ENCODE measurements at places on chromosomes 6 and 20. TPM values are rescaled to one million over a fixed set of nuclear protein-coding genes. Genes with fewer than 3 reads are reported as not detected.

CD24 gene
- total RNA-seq = 392 TPM

FAM217A gene
- not detected for total RNA-seq

POPDC3 gene
- total RNA-seq = 9.9 TPM

CGA gene
- total RNA-seq = not detected

MRPS18B gene
- 40.2 TPM for total RNA-seq

MOXD1 gene
- 2.9 TPM for total RNA-seq

SLC13A3 gene
- total RNA-seq = 7.7 TPM

ADGRF5 gene
- total RNA-seq = not detected

KHDC1 gene
- 7.1 TPM for total RNA-seq

RFX6 gene
- 0.66 TPM for total RNA-seq

DTNBP1 gene
- total RNA-seq = 14.1 TPM

DNMT3B gene
- 368 TPM for total RNA-seq

DEF6 gene
- 6.5 TPM for total RNA-seq

PRRT1 gene
- 3.0 TPM for total RNA-seq

CST8 gene
- total RNA-seq = not detected

CAP2 gene
- total RNA-seq = 29.8 TPM

RAMACL gene
- total RNA-seq = 2.5 TPM

FLRT3 gene
- total RNA-seq = 81.7 TPM

DOP1A gene
- 31.5 TPM for total RNA-seq

ASIP gene
- not detected for total RNA-seq

CDSN gene
- not detected for total RNA-seq

EGFL8 gene
- 27.9 TPM for total RNA-seq

CTAGE9 gene
- not detected for total RNA-seq

FBXO5 gene
- total RNA-seq = 71.6 TPM

OLIG3 gene
- total RNA-seq = not detected

MDC1 gene
- 79.0 TPM for total RNA-seq

ATRN gene
- total RNA-seq = 27.4 TPM

PHACTR3 gene
- total RNA-seq = not detected

SLC17A9 gene
- total RNA-seq = 10.2 TPM

SEMG1 gene
- total RNA-seq = not detected

SYCP2L gene
- 6.0 TPM for total RNA-seq

INSM1 gene
- 0.21 TPM for total RNA-seq

RSPO3 gene
- total RNA-seq = 0.31 TPM

ADGRB3 gene
- 0.32 TPM for total RNA-seq

GTSF1L gene
- total RNA-seq = not detected

ASCC3 gene
- 38.7 TPM for total RNA-seq

SCRT2 gene
- total RNA-seq = not detected

RIPK1 gene
- 18.7 TPM for total RNA-seq

FKBP1C gene
- 0.56 TPM for total RNA-seq

MLN gene
- not detected for total RNA-seq

BACH2 gene
- total RNA-seq = 22.3 TPM

HLA-DMA gene
- 15.3 TPM for total RNA-seq

TRIM15 gene
- total RNA-seq = not detected

CLDN20 gene
- not detected for total RNA-seq

SH3BGRL2 gene
- 36.1 TPM for total RNA-seq

TMEM14C gene
- 107 TPM for total RNA-seq

LINC00237 gene
- 2.0 TPM for total RNA-seq
